ENCODE measurements at places on chromosomes 11 and 22.

GRCh38 chr11:8834379-8834778 lies 76.6 kb upstream of the AKIP1 start:
- no peak for DNase-seq

- DNase-seq, result no peak
Measured at GRCh38 chr11:95698676-95699557, 90.7 kb downstream of the FAM76B start.

GRCh38 chr11:84061726-84062125 lies 775.6 kb upstream of the CCDC90B start:
- no peak for DNase-seq

DNA sequence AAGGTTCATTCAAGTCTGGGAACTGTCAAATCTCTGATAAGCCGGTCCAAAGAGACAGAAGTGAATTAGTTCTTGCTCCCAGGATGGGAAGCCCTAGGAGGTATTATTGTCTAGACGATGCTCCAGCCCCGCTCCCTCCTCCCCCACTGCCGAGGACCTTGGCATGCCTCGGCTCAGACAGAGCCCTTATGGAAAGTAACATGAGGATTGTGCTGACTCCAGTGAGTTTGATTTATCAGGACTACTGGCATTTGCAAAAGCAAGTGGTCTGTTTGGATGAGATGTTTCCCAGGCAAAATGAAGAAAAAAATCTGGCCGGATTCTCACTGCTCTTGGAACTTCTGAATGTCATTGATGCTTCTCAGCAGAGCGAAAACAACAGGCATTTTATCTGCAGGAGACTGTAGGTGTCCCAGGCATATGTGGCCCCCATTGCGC lies 341.0 kb downstream of the ETS1 start:
- DNase-seq, result no peak

DNA sequence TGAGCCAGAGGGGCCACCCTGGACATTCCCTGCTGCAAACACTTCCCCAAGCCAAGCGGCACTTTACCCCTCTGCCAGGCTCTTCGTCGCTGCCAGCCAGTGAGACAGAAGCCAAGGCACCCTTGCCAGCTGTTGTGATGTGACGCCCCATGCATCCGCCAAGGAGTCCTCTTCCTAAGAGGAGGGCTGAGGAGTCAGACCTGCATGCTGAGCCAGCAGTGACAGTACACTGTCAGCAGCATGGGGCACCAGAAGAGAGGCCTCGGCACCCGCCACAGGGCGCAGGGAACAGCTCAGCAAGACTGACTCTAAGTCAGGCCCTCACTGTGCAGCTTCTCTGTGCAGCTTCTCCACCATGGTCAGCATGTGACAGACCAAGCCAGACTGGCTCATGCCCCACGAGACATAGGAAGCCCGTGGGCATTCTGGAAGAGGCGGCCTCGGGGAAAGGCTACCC lies 26.4 kb downstream of the VPS37C start:
- DNase-seq, result no peak

DNA sequence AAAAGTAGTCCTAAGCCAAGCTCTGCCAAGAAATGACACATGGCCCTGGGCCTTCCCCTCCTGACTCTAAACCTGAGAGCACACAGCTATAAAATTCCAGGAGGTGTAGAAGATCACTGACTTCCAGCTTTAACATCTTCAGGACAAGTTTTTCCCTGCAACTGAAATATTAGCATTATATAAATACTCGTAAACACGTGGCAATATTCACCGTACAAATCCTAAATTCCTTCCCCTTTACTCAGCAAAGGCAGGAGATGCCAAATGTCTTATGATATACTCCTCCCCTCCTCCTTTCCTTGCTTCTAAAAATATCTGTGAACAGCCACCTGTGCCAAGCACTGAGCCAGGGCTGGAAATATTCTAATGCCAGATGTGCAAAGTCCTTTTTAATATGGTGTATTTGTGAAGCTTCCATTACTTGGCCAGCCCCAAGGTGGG lies 194.0 kb downstream of the LARGE1 start:
- DNase-seq, result no peak

DNA sequence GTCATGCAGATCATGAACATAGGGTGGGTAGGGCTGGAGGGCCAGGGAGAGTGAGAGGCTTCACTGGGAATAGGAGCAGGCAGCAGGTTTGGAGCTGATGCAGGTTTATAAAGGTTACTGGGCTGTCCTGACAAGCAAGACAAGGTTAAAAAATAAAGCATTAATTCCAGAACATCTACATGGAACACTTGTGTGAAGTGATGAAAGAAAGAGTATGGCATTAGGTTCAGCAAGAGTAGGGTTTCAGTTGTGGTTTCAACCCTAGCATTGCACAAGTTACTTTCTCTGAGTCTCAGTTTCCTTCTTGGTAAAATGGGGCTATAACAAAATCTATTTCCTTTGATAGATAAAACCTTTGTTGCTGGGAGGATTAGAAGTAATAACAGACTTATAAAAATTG lies 114.6 kb upstream of the SESN3 start:
- DNase-seq, result no peak

DNA sequence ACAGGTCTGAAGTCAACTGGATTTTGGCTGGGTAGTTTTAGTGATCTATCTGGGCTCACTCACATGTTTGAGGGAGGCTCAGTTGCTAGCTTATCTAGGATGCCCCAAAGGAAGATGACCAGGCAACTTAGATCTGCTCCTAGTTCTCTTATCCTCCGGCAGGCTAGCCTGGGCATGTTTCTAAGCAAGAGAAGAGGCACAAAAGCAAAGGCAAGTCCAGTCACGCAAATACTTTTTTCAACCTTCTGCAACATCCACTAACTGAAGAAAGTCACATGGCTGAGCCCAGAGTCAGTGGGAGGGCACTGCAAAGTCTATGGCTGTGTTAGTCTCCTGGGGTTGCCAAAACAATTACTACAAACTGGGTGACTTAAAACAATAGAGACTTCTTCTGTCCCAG lies 32.9 kb upstream of the FSHB start:
- no peak for DNase-seq

- no peak for DNase-seq
Measured at GRCh38 chr11:34633990-34634693, 13.2 kb downstream of the EHF start.

DNA sequence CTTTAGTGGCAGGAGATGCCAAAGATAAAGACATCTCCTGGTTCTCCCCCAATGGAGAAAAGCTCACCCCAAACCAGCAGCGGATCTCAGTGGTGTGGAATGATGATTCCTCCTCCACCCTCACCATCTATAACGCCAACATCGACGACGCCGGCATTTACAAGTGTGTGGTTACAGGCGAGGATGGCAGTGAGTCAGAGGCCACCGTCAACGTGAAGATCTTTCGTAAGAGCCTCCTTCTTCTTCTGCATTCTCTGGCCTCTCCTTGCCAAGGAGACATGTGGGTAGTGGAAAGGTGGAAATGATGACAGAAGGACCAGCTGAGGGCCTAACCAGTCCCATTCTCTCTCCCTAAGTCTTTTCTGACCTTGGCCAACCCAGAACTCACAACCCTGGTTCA lies 110.1 kb upstream of the TTC12 start:
- no peak for DNase-seq

DNA sequence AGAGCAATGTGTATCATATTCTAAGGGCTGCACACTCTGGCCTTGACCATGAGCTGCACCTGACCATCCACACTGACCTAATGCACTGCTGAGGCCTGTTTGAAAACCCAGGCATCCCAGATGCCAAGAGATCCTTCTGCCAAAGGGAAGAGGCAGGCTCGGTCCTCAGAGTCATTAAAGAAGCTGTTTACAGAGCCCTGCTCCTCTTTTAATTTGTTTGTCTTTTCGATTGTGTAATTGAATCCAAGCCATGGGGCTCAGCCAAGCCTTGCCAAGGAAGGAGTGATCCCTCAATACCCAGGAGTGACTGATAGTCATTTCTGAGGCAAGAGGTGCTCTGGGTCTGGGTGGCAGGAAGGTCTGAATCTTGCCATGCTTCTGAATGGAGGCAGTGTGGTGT lies 94.5 kb upstream of the ISX start:
- DNase-seq, result no peak

DNA sequence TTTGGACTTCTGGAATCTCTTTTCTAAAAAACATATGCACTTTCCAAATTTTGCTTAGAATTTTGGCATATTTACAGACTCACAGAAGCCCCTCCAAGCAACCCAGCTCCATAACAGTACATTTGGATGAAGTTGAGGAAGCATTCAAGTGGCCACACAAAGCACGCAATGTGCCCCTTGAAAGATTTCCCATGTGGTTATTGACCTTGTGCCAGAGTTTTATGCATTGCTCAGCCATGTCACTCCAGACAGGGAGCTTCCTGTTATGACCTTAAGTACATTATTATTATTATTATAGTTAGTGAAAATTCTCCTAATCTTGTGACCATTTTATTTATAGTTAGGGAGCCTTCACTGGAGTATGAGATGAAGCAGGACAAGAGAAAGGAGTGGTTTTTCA lies 35.0 kb upstream of the BDNF start:
- DNase-seq, result no peak

DNA sequence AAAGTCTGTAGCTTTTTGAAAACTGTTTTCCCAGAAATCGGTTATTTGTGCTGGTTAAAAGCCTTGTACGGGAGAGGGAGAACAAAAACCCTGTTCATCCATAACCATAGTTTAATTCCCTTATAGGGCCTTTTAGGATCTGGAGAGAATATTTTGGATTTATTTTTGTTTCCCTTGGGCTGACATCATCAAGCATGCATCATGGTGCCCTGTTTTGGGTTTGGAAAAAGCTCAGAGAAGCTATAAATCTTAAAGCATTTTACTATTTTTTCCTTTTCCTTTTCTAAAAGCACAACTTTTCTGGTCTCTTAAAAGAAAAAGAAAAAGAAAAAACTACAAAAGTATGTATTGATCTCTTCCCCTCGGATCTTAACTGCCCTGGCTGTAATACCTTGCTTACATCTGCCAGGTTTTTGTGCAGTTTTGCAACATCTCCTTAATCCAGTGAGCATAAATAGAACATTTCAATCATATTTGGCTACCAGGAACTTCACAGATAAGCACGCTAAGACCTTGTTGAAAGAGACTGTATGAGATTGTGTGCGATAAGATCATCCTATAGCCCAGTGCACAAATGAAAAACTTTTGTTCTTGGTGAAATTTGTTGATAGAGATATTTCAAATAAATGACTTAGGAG lies 88.0 kb downstream of the ZBTB16 start:
- DNase-seq, result no peak

DNA sequence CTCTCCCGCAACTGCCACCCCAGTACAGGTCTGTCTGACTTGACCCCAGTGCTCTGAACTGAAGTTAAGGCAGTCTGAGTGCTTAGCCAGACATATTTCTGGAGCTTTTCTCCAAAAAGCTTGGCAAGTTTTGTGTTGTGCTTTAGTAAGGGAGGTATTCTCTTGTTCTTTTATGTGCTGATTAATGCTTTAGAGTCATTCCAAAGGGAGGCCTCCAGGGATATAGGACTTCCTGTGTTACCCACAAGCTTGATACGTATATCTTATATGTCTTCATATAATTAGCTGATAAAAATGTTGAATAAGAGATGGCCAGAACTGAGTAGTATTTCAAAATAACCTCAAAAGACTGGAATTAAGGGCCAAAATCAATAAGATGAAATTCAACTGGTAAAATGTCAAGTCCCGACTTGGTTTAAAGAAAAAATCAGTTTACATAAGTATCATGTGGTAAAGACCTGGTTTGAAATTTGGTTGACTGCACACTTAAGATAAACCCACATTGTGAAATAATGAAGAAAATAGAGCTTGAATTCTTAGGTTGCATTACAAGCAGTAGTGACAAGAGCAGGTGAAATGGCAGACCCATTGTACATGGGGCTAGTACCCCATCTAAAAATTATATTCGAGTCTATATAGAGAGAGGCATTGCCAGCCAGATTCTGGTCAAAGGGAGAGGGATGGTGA lies 226.9 kb downstream of the SNX19 start:
- no peak for DNase-seq

DNA sequence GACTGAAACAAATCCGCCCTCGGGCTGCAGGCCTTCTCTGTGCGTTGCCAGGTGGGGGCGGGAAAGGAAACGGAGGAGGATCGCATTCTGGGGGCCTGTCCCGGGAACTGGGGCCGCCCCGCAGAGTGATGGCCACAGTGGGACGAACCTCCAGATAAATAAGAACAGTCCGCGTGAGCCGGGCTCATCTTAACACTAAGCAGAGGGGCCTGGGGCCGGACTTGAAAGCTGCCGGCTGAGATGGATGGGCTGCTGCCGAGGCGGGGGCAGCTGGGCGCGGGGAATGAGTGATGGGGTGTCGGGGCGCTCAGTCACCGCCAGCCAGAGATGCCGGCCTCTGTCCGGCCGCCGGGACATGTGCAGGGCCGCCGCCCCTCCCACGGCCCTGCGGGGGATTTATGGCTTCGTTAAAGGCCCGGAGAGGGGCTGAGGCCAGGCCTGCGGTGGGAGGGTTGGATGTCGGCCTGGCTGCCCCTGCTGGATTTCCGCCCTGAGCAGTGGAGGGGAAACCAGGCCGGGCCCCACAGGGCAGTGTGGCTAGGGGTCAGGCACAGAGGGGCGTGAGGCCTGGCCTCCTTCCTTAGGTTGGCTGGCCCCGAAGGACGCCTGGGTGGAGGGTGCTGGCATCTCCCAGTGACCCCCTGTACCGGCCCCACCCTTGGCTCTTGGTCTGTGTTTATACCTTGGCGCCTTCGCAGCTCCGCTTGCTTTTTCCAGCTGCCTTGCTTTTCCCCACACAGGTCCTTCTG lies 45.3 kb upstream of the CD82 start:
- no peak for DNase-seq

GRCh38 chr11:64976651-64977050 lies 4.7 kb upstream of the MAJIN start:
- DNase-seq, result no peak

- no peak for DNase-seq
Measured at GRCh38 chr11:30326114-30326778, 3.3 kb downstream of the ARL14EP start.

- no peak for DNase-seq
Measured at GRCh38 chr22:42313804-42314581, 43.5 kb upstream of the TCF20 start.

- DNase-seq, result no peak
Measured at GRCh38 chr11:128608746-128609407, 21.5 kb upstream of the ETS1 start.

GRCh38 chr11:14242187-14242586 lies 116.8 kb downstream of the RRAS2 start:
- DNase-seq, result no peak

DNA sequence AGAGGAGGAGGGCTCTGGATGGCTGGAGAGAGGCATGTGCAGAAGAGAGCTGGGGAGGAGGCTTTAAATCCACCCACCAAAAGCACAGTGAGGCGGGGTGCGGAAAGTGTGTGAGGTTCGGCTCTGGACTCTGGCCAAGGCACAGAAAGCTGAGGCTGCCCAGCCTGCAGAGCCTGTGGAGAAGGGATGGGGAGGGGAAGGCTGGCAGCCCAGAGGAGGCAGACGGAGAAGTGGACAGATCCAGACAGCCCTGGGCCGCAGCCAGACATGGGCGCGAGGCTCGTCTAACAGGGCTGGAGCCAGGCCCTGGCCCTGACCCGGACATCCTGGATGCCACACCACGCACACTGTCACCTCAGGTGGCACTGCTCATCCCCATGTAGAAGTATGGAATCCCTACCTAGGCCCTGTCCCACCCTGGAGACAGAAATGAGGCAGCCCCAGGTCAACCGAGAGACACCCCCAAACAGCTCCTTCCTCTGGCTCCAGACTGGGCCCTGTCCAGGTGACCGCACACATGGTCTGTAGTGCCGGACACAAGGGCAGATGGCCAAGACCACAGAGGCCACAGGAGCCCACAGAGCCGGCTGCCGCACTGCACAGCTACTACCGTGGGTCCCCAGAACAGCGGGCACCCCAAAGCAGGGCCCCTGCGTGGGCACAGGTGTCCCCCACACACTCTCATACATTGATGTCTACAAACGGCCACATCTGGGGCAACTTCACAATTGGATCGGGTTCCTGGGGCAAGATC lies 16.6 kb upstream of the MOB2 start:
- DNase-seq, result no peak
